ENCODE measurements at places on chromosomes 3 and 15.

GRCh38 chr3:5198986-5199731 is 11.7 kb downstream of the EDEM1 start:
- DNase-seq = no peak

- DNase-seq = no peak
Measured at GRCh38 chr3:65678516-65678915, 360.2 kb downstream of the MAGI1 start.

GRCh38 chr3:161104561-161105551 is at the start of gene B3GALNT1:
Gene B3GALNT1, minus strand, starts transcription at chr3:161105349. Its CDS starts 18,595 bp downstream, at chr3:161086754.
- peak; percentile 7 for DNase-seq

DNA sequence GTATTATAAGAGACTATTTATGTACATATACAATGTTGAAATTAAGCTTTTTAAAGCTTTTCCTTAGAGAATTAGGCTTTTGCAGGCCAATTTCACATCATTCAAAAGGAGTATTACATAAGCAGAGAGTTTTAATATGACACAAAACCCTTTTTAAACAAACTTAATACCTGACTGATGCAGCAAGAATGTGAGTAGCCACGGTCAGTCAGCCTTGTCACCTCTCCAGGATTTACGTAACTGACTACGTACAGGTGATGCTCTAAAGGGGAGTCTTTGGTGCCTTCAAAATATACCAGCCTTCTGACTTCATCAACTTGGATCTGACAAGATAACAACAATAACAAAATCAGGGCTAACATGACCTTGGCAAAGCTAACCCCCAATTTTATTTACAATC is 44.2 kb upstream of the IGDCC4 start:
- DNase-seq = no peak

GRCh38 chr3:21042184-21042583 is 708.8 kb downstream of the ZNF385D start:
- DNase-seq = no peak

DNA sequence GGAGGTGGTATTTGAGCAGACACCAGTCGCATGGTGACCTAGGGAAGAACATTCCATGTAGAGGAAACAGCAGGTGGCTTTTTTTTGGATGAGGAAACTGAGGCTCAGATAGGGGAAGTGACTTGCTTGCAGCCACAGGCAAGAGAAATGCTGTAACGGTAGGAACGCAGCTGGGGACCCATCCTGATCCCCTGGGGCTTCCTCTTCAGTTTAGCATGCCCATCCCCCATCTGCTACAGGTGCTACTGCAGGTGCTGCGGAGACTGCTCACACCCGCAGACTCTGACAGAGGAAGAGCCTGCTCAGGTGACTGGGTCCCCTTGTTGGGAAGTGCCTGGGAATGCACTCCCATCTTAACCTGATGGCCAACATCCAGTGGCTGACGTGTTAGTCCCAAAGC is 55.4 kb upstream of the SEC13 start:
- DNase-seq = no peak

DNA sequence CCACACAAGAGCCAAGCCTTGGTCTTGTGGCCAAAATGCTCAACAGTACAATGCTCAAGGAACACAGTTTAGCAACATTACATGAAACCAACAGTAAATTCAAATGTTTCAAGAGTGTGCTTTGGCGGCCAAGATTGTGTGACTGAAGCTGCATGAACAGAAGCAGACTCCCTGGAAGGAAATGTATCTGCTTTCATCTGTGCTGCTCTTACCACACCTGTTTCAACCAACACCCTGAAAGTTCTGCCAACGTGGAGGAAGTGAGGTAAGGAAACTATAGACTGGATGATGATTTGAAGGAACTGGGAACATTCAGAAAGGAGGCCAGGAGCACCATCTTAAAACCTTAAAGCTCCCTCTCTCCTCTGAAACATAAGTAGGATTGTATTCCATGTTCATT is 55.7 kb downstream of the MB21D2 start:
- DNase-seq = no peak

DNA sequence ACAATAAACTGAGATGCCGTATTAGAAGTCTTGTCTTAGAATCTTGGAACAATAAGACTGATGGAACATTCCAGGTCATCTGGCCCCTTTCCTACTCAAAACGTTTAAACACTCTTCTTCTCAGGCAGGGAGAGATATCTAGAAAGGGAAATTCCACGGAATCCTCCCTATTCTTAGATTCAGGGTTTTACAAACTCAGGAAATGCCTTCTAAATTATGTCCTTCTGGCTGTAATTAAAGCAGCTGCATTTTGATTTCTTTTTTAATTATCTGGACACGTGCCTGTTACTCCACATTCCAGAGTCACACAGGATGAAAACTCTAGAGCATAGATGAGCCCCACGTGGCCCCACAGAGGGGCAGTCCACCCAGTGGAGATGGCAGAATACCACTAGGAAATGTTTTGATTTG is 41.5 kb upstream of the MTMR10 start:
- DNase-seq = peak; percentile 60

Measured in AG04449 (cell line).